Epithelial cell of proximal tubule (primary cell): ENCODE measurements at places on chromosomes 1 and 21.
A peak's percentile ranks its signal among the peaks of the same experiment; 100 is the strongest.

- DNase-seq, result no peak
Measured at GRCh38 chr1:223231581-223231980, 88.5 kb upstream of the TLR5 start.

- no peak for DNase-seq
Measured at GRCh38 chr21:45265721-45266517, 21.8 kb downstream of the POFUT2 start.

- DNase-seq, result no peak
Measured at GRCh38 chr1:99751877-99752504, 14.4 kb downstream of the FRRS1 start.

DNA sequence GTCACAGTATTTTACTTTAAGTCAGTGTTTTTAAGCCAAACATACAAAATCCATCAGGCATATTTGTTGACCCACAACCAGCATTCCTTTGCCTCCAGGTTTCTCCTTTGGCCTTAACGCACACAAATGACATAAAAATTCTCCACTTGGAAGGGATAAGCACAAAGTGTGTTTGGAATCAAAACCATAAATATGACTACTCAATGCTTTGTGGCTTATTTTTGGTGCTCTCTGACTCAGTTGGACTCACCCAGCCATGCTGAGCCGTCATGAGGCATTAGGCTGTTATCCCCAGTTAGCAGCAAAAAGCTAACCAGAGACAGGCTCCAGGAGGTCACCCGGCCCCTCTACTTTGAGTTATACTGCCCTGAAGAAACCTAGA lies 948 bp downstream of the PRUNE1 start:
- DNase-seq, result no peak

GRCh38 chr21:37771181-37771580 lies 145.1 kb downstream of the KCNJ6 start:
- no peak for DNase-seq

DNA sequence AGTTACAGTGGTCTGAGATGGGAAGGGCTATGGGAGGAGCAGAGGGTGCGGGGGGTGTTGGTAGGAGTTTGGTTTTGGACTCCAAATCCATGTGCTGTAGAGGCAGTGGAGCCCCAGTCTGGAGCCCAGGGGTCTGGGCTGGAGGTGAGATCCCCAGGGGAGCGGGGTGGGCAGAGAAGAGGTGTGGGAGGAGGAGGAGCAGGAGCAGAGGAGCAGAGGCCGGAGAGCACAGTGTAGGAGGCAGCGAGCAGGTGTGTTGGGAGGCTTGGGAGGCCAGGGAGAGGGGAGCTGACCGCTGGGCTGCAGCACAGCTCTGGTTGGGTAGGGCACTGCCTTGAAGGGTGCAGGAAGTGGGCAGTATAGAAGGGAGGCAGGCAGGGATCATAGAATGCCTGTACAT lies 28.9 kb downstream of the LHX4 start:
- no peak for DNase-seq

DNA sequence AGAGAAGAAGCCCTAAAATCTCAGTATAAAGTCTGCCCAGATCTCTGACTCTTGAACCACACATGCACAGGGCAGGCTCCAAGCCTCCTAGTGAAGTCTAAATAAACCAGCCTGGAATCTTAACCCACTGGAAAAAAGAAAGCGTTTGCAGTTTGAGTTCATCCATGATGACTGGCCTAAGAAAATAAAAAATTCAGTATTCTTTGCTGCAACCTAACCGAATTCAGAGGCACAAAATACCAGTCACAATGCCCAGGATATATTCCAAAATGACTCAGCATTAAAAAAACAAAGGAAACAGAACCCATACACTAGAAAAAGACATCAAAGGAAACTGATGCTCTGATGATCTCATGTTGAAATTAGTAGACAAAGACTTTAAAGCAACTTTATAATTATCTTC lies 269.2 kb downstream of the SDCCAG8 start:
- DNase-seq, result peak; percentile 22

- no peak for DNase-seq
Measured at GRCh38 chr1:159132271-159132881, 39.0 kb upstream of the CADM3 start.
